ENCODE measurements at places on chromosomes 16 and 17.

GRCh38 chr16:1007284-1007850 lies 25.8 kb downstream of the SOX8 start:
- no peak for DNase-seq

GRCh38 chr16:62638964-62639870 lies 603.0 kb upstream of the CDH8 start:
- DNase-seq, result no peak

DNA sequence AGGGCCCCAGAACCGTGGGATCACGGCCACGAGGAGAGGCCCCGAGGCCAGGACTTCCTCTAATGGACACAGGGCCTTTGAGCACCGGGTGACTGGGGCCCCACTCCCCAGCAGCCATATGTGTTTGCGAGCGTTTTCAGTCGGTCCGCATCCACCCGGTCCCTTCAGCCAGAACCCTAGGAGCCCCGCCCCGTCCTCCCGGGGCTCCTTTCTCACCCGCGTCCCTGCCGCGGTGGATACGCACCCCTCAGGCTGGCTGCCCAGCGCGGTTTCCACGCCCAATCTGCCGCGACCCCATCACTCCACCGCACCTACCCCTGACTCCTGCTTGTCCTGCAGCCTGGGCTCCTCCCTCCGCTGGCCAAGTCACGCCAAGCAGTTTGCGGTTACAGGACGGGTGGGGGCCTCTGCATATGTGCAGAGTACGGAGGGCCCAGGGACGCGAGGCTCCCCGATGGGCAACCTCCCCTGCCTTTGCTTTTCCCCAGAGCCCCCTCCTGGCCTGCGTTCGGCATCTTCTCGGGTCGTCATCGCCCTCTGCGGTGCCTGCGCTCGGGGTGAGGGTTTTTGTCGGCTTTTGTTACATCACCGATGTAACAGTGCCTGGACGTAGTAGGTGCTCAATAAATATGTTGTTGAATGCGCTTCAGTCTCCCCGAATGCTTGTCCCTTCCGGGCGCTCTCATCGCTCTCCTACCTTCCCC lies 1.0 kb upstream of the TTYH2 start:
- no peak for DNase-seq

GRCh38 chr16:20971401-20971800 lies 70.8 kb downstream of the LYRM1 start:
- no peak for DNase-seq

DNA sequence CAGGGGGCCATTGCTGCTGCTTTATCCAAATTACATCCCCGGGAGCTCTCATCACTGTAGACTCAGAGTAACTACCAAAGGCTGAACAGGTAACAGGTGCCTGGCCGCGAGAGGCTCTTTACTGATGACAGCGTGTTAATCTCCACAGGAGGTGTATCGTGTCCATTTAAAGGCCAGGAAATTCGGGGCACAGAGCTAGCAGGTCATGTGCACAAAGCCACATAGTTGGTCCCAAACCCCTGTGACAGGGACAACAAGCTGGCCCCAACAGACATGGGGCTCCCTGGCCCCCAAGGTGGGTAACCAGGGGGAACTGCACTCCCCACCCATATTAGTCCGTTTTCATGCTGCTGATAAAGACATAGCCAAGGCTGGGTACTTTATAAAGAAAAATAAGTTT lies 55.3 kb upstream of the RBFOX3 start:
- DNase-seq, result no peak

- no peak for DNase-seq
Observed at GRCh38 chr16:85513180-85513579, 99.9 kb upstream of the GSE1 start.

GRCh38 chr16:68228652-68229051 lies 7.3 kb downstream of the ESRP2 start:
- no peak for DNase-seq

GRCh38 chr17:37162800-37163199 lies 213.0 kb upstream of the C17orf78 start:
- no peak for DNase-seq

GRCh38 chr16:53832896-53833544 lies 129.1 kb downstream of the FTO start:
- no peak for DNase-seq

- no peak for DNase-seq
Observed at GRCh38 chr17:5043524-5043923, 8.3 kb upstream of the SLC52A1 start.

GRCh38 chr17:73387746-73388577 lies 76.2 kb upstream of the CDC42EP4 start:
- no peak for DNase-seq

DNA sequence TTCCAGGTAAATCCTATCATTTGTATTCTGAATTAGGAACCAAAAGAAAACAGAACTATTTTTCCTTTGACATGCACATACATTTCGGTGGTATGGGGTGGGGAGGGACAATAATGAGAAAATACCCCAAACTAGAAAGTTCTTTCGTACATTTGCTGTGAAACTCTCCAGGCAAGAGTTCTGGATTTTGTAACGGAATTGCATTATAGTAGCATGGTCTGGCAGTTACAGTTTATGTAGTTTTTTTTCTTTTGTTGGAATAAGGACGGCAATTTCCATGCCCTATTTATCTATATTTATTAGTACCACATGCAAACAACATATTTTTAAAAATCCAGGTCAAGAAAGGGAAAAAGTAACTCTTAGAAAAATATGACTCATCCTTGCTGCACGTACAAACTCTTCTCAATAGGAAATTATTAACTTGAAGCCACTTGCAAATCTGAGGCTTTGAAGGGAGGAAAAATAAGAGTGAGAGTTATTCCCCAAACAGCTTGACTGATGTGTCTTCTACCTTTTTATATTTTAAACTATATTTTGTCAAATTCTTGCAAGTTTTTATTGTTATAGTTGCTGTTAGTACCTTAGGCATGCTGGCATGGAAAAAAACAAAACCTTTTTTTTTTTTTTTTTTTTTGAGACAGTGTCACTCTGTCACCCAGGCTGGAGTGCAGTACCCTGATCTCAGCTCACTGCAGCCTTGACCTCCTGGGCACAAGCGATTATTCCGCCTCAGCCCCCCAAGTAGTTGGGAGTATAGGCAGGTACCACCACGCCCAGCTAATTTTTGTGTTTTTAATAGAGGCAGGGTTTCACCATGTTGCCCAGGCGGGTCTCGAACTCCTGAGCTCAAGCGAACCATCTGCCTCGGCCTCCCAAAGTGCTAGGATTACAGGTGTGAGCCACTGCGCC lies 69.3 kb downstream of the WWP2 start:
- DNase-seq, result no peak

DNA sequence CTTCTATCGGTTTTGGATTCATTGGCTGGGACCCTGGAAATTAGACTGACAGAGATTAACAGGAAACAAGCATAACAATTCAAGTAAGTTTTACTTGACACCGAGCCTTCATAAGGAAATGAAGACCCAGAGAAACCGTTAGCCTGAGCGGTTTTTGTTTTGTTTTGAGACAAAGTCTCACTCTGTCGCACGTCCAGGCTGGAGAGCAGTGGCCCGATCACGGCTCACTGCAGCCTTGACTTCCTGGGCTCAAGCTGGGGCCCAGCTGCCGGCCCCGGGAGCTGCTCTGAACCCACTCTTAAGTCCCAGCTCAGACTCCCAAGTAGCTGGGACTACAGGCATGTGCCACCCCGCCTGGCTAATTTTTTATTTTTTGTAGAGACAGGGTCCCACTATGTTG lies 321.3 kb downstream of the SEC14L1 start:
- DNase-seq, result no peak

GRCh38 chr16:77662246-77662645 lies 60.1 kb upstream of the NUDT7 start:
- no peak for DNase-seq

DNA sequence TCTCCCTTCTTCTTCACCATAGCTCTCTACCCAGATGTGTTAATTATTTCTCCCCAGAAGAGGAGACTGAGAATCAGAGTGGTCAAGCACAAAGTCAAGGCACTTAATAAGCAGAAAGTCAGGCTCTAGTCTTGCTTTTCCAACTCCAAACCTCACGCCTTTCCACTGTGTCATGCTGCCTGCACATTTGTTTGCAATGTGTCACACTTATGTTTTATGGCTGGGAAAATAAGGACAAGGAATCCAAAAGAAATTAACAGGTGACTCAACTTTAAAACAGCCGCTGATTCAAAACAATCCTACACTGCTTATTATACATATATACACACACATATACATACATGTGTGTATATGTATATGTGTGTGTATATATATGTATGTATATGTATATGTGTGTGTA lies 255.7 kb upstream of the DYNLRB2 start:
- DNase-seq, result no peak

DNA sequence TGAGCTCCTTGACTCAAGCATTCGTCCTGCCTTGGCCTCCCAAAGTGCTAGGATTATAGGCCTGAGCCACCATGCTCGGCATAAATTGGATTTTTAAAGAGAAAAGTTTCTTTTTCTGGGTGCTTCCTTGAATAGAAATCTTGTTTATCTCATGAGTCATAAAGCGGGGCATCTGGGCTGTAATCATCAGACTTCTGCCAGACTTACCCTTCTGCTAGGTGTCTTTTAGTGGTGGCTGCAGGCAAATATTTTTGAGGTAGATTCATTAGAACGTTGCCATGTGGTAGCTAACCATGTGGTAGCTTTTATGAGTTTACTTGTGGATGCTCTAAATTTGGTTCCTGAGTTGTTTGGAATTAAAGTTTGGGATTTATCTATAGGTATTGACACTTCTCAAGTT lies 13.4 kb downstream of the PGS1 start:
- DNase-seq, result no peak

DNA sequence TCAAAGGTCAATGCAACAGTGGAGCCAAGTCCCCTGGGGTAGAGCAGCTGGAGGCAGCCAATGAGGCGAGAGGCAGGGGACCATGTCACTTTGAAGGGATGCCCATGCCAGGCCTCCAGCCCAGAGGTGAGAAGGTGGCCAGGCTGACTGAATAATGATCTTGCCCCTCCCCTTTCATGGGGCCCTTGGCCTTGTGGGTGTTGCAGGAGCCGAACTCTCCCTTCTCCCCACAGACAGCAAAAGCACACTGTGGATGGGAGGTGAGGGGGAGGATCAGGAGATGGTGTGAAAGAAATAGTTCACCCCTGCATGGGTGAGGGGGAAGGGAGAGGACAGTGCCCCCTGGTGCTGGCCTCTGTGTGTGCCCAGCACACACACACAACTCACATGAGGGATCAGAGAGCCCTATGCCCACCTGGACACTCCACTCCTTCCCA lies 15.8 kb upstream of the TBX21 start:
- no peak for DNase-seq

- DNase-seq, result no peak
Observed at GRCh38 chr16:72666267-72666666, 381.7 kb downstream of the ZFHX3 start.

DNA sequence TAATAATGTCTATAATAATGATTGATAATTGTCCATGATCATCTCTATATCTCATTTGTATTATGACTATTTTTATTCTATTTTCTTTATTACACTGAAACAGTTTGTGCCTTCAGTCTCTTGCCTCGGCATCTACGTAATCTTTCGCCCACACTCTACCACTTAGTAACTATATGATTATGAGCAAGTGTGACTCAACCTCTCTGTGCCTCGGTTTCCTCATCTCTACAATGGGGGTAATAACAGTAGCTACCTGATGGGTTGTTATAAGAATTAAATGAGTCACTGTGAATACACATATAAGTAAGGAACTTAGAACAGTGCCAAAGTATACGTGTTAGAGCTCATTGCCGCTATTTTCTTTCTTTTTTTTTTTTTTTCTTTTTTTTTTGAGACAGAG lies 3.7 kb upstream of the SLC16A11 start:
- DNase-seq, result no peak

DNA sequence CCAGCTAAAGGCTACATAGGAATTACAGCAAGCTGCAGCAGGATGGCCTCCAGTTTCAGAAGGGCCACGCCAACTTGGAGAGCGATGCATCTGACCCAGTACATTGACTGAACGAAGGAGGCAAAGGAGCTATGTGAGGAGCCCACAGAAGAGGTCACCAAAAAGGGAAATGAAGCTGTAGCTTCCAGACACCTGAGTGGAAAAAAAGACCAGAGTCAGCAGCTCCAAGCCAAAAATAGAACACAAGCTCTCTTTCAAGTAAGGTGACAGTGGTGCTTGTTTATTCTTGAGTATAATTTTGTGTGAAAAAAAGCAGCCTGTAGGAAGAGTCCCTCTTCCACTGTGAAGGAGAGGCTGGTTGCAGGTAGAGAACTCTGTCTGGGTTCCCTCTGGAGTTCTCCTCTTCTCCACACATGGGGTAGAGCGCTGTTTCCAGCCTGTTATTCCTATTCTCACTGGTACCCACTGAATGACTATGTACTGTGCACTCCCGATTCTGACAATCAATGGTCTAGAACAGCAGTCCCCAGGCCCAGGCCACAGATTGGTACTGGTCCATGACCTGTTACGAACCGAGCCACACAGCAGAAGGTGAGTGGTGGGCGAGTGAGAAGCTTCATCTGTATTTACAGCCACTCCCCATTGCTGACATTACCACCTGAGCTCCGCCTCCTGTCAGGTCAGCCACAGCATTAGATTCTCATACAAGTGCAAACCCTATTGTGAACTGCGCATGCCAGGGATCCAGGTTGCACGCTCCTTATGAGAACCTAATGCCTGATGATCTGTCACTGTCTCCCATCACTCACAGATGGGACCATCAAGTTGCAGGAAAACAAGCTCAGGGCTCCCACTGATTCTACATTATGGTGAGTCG lies 15.1 kb downstream of the CCL4 start:
- no peak for DNase-seq

- no peak for DNase-seq
Observed at GRCh38 chr17:76458580-76459490, 5.9 kb upstream of the UBE2O start.

DNA sequence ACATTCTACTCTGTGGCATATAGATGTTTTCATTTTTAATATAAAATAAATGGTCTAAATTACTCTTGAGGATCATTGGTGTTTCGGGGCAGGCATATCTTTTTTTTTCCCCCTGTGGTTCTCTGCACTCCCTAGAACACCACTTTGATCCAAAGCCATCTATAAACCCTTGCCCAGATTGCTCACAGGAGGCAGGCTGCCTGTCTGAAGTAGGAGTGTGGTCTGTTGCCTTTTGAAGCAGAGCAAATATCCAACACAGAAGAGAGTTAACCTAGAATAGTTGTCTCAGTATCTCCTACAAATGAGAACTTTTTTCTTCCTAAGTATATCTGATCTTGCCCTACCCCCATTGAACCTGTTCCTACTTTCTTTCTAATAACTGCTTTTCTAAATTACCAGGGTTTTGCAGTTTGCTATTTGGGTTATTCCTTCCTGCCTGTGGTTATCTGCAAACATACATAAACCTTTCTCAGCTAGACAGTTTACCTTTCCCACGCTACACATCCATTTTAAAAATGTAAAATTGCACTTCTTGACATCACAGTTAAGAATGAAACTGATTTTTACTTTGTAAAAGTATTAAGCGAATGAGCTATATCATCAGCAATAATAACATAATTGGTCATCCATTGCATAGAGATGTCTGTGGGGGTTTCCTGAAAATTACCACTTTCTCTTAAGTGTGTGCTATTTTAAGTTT lies 4.7 kb upstream of the CMTM1 start:
- no peak for DNase-seq

GRCh38 chr17:47208744-47209488 lies at the start of gene MYL4:
MYL4 (plus strand) TSS chr17:47209348; CDS start chr17:47209423, 75 bp downstream.
- DNase-seq, result no peak

GRCh38 chr16:82641336-82641984 lies 14.7 kb downstream of the CDH13 start:
- no peak for DNase-seq

- DNase-seq, result no peak
Observed at GRCh38 chr17:64599187-64599676, 62.9 kb downstream of the SMURF2 start.

- DNase-seq, result no peak
Observed at GRCh38 chr17:3956327-3956957, 7.8 kb downstream of the ATP2A3 start.

- DNase-seq, result no peak
Observed at GRCh38 chr17:21677911-21678310, 14.4 kb upstream of the KCNJ18 start.

- DNase-seq, result no peak
Observed at GRCh38 chr16:79286646-79287423, 313.7 kb downstream of the MAF start.
